ENCODE measurements at places on chromosomes 2 and 18. TPM values are rescaled to one million over a fixed set of nuclear protein-coding genes. Genes with fewer than 3 reads are reported as not detected.

DNA sequence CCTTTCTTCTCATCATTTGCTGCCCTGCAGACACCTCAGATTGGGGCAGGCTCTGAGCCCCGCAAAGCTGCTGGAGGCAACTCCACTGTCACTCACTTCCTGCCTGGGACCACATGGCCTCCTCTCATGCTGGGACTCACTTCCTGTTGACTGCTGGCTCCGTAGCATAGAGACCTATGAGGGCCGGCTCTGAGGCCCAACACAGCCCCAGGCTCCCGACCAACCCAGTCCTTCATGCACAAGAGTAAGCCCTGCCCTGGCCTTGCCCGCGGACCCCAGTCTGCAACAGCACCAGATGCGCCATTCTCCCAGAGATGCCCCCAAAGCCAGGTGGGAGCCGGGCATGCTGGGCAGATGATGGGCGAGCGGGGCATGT lies 55.7 kb downstream of the DNMT3A start:
- no peak for DNase-seq

- no peak for DNase-seq
Observed at GRCh38 chr2:104660991-104661390, 192.9 kb upstream of the POU3F3 start.

The MYO7B gene
- 4.2 TPM for polyA plus RNA-seq

- peak; percentile 67 for DNase-seq
Observed at GRCh38 chr2:219615894-219616293, 11.5 kb upstream of the SLC4A3 start.

DNA sequence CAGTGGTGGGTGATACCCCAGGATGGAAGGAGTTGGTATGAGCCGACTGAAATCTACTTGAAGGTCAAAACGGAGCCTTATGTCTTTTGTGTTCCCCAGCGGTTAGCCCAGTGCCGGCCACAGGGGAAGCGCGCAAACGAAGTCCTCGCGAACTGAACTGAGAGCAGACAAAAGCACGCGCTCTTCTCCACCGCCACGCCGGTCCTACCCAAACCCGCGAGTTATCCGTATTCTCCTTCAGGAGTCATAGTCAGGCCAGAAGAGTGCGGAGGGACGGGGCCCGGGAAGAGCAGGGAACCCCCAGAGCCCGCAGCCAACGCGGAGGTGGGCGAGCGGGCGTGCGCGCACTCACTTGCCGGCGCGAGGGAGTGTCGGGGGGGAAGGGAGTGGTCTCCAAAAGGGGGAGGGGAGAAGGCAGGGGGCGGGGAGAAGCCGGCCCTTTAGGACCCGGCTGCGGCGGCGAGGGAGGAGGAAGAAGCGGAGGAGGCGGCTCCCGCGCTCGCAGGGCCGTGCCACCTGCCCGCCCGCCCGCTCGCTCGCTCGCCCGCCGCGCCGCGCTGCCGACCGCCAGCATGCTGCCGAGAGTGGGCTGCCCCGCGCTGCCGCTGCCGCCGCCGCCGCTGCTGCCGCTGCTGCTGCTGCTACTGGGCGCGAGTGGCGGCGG lies at the start of gene IGFBP2:
Gene IGFBP2 (plus strand): TSS at position 469 of the 664 bp plus-strand sequence. CDS start 104 bp downstream, at position 573.
- DNase-seq, result peak; percentile 69

The PGAP1 gene
- polyA plus RNA-seq, result 6.7 TPM

- no peak for DNase-seq
Observed at GRCh38 chr2:147416099-147416498, 428.7 kb upstream of the ACVR2A start.

The PECR gene
- polyA plus RNA-seq, result 3.0 TPM

DNA sequence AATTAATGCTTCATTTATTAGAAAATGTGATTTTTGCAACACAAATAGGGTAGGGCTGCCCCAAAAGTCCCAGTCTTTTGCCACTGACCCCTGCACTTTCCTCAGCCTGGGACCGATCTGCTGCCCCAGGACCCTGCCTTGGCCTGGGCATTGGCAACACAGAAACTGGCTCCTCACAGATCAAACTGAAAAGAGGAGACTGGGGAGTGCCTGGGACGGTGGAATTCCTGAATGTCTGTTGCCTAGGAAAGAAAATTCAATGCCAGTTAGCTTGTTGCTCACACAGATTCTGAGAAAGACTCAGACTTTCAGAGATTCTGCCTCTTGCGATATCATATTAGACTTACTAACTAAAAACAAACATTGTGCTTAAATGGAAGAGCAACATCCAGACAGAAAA lies 211.2 kb downstream of the VAPA start:
- no peak for DNase-seq

- no peak for DNase-seq
Observed at GRCh38 chr2:179478771-179479170, 214.1 kb upstream of the SESTD1 start.

- peak; percentile 85 for DNase-seq
Observed at GRCh38 chr2:237674731-237675276, 47.4 kb downstream of the LRRFIP1 start.

DNA sequence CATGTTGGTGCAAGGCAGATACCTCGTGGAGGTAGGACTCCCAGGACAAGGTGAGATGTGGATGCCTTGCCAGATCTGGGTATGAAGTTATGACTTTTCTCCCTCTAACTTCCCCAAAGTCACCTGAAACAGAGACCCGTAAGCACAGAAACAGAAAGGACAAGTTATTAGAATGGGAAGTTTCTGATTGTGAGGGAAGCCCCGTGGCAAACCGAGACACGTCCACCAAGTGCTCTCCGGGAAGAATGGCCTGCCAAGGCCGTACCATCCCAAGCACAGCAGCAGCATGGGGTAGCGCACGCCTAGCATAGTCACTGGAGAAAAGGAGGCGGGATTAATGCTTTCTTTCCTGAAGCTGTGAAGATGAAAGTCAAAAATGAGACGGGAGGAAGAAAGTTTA lies 110.6 kb downstream of the ZNF532 start:
- DNase-seq, result no peak

The SOX11 gene
- 0.05 TPM for polyA plus RNA-seq

GRCh38 chr2:21220930-21221329 lies 97.2 kb downstream of the TDRD15 start:
- DNase-seq, result no peak

GRCh38 chr2:204336153-204336744 lies 209.0 kb upstream of the PARD3B start:
- DNase-seq, result no peak

The MAP3K19 gene
- 15.1 TPM for polyA plus RNA-seq

- no peak for DNase-seq
Observed at GRCh38 chr2:207516206-207516605, 13.6 kb upstream of the CREB1 start.

- no peak for DNase-seq
Observed at GRCh38 chr2:1602278-1603010, 141.9 kb downstream of the PXDN start.

All from testis (tissue), 5 donors.